Kidney capillary endothelial cell (primary cell): ENCODE measurements at places on chromosomes 1 and 21.

DNA sequence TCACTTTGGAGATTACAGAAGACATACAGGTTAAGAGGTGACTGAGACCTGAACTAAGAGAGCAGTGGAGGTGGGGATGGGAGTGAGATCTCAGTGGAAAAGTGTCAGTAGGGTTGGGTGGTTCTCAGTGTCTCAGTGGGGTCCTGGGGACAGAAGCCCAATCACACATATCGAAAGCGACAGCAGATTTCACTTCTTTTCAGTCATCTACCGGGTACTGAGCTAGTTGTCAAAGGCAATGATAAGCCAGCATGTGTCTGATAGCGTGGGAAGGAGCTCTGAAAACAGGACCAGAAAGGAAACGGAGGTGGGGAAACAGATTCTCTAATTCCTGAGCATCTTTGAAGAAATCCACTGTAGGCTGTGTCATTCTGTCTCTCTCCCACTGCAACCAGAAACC, 59.5 kb downstream of the RHOU start:
- no peak for DNase-seq

DNA sequence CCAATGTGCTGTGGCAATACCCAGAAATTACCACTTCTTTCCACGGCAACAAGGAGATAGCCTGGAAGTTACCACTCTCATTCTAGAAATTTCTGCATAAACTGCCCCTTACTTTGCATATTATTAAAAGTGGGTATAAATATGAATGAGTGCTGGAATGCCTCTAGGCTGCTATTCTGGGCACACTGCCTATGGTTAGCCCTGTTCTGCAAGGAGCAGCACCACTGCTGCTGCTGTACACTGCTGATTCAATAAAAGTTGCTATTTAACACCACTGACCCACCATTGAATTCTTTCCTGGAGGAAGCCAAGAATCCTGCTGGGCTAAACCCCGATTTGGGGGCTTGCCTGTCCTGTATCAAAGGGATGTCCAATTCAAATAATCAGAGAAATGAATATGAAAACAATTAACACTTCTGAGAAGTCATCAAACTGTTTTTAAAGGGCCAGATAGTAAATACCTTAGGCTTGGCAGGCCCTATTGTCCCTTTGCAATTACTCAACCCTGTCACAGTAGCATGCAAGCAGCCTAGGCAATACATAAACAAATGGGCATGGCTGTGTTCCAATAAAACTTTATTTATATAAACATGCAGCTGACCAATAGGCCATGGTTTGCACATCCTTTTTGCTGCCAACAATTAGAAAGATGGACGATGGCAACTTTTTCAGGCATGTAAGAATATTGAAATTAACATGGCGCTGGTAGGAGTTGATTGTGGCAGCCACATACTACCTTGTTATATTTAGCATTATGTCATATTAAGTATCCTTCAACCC, 369.4 kb upstream of the B3GALT2 start:
- no peak for DNase-seq

DNA sequence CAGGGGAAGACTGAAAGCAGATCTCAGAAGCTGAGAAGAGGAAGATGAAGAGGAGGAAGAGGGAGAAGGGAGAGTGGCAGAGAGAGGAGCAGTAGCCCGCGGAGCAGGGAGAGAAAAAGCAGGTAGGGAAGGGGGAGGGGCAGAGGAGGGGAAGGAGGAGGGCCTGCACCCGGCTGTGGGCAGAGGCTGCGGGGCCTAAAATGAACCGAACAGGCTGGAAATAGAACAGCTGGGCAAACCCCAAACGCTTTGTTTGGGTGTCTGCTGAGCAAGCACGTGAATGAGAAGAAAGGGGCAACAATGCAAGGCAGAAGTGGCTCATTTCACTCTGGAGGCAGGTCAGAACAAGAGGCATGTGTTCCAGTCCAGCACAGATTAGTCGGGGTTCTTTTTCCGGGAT, 33.5 kb downstream of the KCNC4 start:
- no peak for DNase-seq

DNA sequence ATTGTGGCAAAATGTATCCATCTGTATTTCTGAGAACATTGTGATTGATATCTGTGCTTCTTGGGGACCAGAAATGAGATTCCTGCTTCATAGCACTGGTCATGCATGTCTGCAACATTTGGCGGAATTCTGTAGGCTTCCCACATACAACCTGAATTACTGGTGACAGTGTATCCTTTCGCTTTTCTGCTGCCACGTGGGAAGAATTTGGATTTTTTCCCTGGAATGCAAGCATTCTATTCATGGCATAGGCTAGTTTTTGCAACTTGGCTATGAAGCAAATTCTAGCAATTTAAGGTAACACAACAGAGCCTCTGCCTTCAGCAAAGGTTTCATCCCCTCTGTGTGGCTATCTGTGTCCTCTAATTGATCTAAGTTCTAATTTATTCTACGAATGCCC, 85.9 kb downstream of the BCAR3 start:
- no peak for DNase-seq

- DNase-seq, result no peak
Measured at GRCh38 chr1:58927722-58928085, 143.9 kb upstream of the JUN start.

GRCh38 chr1:54371942-54372275, 34.3 kb downstream of the SSBP3 start:
- DNase-seq, result no peak

GRCh38 chr1:164689672-164690511, 130.9 kb downstream of the PBX1 start:
- no peak for DNase-seq

GRCh38 chr1:79074975-79075374, 68.4 kb upstream of the ADGRL4 start:
- DNase-seq, result no peak

DNA sequence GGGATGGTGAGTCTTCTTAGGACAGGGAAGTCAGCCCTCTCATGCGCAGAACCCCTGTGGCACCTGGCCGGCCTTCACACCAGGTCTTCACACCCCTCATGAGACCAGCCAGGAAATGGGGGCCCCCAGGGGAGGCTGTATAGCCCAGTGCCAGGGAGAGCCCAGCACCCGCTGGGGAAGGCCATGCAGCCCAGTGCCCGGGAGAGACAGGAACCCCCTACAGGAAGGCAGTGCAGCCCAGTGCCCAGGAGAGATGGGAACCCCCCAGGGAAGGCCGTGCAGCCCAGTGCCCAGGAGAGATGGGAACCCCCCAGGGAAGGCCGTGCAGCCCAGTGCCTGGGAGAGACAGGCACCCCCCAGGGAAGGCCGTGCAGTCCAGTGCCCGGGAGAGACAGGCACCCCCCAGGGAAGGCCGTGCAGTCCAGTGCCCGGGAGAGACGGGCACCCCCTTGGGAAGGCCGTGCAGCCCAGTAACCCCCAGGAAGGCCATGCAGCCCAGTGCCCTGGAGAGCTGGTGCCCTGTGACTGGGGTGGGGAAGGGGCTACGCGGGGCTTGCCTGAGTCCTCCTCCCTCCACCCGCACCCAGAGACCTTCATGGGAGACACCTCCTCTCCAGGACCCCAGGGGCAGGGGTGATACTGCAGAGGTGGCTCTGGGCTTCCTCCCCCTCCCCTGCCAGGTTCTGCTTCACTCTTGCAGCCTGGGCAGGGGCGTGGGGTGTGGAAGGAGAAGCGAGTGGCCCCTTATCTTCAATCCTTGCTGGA, 110.5 kb upstream of the COL6A1 start:
- DNase-seq, result no peak

GRCh38 chr1:169545472-169545871, 40.8 kb downstream of the F5 start:
- DNase-seq, result no peak

DNA sequence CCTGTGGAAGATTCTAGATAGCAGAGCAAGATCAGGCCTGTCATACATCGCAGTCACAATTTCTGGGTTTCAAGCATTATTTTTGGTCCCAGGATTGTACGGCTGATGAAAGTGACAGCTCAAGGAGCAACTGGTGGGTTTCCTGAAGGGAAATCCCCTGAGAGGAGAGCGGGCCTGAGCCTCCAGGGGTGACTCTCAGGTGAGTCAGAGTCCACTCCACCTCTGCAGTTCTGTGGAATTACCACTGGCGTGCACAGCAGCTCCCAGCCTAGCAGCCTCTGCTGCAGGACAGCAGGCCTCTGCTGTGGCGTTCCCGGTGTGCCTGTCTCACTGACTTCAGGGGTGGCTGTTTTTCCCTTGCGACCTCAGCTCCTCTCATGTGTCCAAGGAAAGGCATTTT, 24.4 kb downstream of the SLC66A1 start:
- DNase-seq, result no peak

DNA sequence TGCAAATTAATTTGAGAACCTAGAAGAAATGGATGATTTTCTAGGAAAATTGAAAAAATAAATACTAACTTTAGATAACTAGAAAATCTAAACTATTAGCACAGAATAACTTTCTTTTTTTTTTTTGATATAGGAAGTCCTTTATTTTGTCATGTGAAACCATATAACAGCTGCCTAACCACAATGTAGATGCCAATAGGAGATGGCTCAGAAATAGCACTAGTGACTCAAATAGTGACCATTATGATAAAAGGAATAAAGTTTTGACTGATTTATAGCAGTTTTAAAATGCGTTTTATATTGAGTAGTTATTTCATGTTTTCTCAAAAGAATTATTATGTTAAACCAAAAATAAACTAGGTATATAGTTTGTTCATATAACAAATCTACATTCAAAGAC, 158.0 kb upstream of the CACYBP start:
- DNase-seq, result no peak

DNA sequence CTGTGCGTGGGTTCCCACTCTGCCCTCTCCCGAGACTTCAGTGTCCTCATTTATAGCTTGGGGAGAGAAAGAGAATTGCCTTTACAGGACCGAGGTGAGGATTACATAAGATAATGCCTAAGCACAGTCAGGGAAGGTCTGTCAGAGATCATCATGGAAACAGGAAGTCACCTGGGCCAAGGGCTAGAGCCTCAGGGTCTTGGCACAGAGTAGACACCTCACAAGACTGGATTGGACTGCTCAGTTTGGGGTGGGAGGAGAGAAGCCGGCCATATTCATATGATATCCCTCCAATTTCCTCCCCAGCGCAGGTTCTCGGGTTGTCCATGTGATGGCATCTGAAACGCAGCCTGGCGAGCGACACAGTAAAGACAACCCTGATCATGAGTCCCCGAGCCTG, 3.8 kb downstream of the CNR2 start:
- DNase-seq, result no peak

DNA sequence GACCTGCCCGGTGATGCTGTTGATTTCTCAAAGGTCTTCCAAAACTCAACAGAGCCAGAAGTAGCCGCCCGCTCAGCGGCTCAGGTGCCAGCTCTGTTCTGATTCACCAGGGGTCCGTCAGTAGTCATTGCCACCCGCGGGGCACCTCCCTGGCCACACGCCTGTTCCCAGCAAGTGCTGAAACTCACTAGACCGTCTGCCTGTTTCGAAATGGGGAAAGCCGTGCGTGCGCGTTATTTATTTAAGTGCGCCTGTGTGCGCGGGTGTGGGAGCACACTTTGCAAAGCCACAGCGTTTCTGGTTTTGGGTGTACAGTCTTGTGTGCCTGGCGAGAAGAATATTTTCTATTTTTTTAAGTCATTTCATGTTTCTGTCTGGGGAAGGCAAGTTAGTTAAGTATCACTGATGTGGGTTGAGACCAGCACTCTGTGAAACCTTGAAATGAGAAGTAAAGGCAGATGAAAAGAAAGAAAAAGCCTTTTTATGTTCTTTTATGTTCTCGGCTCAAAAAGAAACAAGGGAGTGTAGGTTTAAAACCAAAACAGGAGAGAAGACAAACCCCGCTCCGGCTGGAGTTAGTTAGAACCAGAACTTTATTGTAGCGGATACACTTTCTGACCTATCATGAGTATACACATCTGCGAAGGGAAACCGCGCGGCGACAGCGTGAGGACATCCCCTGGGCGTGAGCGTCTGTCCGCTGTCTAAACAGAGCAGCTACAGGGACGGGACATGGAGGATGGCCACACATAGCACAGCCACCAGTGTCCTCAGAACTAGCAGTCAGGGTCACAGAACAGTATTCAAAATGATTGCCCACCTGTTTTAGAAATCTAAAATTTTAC, 77.1 kb downstream of the PIK3CD start:
- DNase-seq, result no peak

- DNase-seq, result no peak
Measured at GRCh38 chr1:205268846-205269680, 41.3 kb downstream of the TMCC2 start.

GRCh38 chr21:38494251-38494642, 4.0 kb downstream of the ERG start:
- no peak for DNase-seq

- DNase-seq, result no peak
Measured at GRCh38 chr1:165010418-165011070, 346.0 kb downstream of the LMX1A start.

DNA sequence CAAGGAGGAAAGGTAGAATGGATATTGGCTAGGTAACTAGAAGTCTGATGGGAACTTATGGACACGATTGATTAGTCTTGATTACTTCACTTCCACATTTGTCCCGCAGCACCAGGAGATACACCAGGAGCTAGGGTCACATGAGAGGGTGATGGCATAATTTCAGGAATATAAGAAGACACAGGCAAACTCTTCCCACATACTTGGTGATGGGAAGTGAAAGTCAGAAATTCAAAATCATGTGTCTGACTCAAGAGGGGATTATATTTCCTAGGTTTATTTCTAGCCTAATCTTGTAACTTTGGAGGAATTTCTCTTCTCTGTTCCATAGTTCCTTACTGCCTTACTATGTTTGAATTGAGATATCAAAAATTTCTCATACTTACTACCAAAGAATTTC, 185.0 kb downstream of the PBX1 start:
- no peak for DNase-seq

DNA sequence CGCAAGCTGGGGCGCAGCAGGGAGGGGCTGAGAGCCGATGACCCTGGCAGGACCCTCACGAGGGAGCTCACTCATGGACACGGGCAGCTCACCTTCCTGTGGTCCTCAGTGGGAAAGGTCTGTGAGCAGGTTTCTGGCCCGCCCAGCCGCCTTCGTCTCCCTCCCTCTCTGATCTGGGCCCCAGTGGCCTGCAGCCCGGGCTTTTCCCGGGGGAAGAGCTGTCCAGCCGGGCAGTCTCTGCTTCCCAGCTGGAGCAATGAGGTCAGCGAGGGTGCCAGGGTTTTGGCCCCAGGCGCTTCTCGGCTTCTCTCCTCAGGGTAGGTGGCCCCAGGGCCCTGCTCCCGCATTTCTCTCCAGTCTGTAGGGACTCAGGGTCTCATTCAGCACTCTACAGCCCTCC, 22.2 kb upstream of the ARHGEF16 start:
- DNase-seq, result no peak
